ENCODE measurements at places on chromosomes 2 and 18.

- DNase-seq = no peak
Measured at GRCh38 chr18:22152093-22152492, 17.3 kb upstream of the GATA6 start.

DNA sequence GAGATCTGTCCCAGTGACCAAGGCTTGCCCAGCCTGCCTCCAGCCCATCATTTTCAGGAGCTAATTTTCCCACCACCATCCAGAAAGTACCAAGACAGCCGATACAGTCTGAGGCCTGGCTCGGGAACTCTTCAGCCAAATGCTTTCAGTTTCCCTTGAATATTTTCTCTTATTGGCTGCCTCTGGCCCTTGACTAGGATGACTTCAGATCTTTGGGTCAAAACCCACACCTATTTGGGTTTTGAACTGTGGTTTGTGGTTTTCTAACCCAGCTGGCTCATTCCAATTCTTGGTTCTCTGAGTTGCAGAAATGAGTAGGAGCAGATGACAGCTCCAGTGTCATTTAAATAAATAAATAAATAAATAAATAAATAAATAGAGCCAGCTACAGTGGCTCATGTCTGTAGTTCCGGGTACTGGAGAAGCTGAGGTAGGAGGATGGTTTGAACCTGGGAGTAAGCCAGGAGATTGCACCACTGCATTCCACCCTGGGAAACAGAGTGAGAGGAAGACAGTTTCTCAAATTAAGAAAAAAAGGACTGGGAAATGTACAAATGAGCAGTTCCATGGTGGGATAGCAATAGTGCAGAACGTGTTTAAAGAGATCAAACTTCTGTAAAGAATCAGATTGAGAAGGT is 465.0 kb upstream of the SOX11 start:
- no peak for DNase-seq

GRCh38 chr2:209640358-209640757 is 131.3 kb upstream of the UNC80 start:
- no peak for DNase-seq

GRCh38 chr2:38074058-38074763 is 1.7 kb downstream of the CYP1B1 start:
- DNase-seq = no peak

DNA sequence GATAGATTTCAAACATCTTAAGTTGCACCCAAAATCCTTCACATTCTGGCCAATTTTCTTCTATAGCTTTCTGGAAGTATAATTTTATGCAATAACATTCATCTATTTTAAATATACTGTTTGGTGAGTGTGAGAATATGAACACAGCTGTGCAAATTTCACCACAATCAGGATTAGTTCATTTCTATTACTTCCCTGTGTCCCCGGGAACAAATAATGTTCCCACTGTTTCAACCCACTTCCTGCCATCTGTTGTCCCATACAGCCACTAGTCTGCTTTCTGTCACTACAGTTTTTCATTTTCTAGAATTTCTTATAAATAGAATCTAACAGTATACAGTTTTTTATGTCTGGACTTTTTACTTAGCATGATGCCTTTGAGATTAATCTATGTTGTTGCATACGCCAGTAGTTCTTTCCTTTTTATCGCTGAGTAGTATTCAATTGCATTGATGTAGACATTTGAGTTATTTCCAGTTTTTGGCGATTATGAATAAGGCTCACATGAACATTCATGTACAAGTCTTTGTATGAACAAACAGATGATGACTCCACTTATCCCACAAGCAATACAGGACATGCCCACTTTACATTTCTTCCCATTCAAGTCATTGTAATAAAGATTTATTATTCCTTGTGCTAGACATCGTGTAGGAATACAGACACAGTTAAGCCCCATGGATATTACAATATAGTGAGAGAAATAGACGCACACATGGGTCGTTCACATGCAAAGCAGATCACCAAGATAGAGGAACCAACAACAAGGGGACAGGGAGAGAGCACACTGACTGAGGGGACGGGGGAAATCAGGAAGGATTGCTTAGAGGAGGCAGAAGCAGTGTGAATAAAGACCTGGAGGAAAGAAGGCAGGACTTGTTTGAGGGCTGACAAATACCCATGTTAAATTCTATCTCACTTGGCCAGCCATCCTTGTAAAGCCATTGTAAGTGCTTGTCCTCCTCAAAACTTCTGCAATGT is 72.9 kb upstream of the PAX8 start:
- no peak for DNase-seq

DNA sequence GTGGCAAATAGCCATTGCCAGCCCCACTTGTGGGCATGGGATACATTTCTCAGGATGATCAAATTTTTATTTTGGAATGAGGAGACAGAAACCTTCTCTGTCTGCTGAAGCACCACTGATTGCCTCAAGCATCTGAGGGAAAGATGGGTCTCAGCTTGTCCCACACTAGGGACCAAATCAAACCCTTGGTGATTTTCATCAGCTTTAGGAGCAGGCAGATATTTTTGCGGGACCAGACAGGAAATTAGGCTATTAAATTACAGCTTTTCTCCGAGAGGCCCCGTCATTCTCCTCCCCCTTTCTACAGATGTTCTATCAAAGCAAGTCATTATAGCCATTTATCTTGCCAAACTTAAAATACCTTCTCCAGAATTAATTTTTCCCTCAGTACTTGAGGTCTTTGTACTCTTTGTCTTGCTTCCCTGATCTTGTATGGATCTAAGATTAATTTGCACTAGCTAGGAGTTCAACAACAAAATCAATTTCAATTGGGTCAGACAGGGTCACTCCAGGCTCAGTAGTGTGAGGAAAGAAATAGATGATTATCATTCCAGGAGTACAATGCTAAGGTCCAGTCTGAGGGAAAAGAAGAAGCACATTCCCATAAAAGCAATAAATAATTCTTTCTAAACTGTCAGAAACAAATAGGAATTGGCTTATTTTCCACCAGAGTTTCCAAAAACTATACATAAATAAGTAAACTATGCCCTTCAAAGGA is 818.1 kb upstream of the SOX11 start:
- no peak for DNase-seq

- no peak for DNase-seq
Measured at GRCh38 chr2:166246901-166247300, 119.1 kb upstream of the SCN1A start.

DNA sequence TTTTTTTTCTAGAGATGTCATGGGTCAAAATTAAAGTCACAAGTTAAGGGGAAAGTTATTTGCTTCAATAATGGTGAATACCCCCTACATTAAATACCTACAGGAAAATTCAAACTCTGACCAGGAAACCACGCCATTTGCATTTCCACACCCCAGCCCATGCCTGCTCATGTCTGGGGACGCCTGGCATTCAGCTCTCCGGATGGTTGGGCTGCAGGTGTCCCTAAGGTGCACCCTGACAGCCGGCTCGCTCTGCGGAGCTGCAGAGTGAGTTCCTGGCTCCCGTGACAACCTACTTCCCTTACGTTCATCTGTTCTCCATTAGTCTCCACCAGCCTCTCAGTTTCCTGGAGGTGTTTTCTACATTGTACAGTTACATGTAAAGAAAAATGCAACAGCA is 122.7 kb upstream of the RIOK3 start:
- no peak for DNase-seq

- no peak for DNase-seq
Measured at GRCh38 chr2:21254170-21254965, 130.6 kb downstream of the TDRD15 start.

GRCh38 chr2:113967272-113967671 is 77.4 kb downstream of the ACTR3 start:
- no peak for DNase-seq

GRCh38 chr2:221567809-221568208 is 4.3 kb downstream of the EPHA4 start:
- DNase-seq = no peak

DNA sequence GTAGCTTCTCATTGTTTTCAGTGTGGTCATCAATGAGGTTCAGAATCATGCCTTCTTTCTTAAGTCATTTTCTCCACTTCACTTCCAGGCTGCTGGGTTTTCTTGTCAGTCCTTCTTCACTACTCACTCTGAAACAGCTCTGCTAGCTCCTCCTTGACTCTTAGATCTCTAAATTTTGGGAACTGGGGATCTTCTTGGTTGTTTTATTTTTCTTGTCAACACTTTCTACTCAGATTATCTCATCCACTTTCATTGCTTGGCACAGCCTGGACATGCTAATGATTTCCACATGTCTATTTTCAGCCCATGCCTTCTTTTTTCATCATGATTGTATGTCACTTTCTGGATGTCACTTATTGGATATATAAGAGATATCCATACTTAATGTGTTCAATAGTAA is 517.8 kb upstream of the DSEL start:
- DNase-seq = no peak

DNA sequence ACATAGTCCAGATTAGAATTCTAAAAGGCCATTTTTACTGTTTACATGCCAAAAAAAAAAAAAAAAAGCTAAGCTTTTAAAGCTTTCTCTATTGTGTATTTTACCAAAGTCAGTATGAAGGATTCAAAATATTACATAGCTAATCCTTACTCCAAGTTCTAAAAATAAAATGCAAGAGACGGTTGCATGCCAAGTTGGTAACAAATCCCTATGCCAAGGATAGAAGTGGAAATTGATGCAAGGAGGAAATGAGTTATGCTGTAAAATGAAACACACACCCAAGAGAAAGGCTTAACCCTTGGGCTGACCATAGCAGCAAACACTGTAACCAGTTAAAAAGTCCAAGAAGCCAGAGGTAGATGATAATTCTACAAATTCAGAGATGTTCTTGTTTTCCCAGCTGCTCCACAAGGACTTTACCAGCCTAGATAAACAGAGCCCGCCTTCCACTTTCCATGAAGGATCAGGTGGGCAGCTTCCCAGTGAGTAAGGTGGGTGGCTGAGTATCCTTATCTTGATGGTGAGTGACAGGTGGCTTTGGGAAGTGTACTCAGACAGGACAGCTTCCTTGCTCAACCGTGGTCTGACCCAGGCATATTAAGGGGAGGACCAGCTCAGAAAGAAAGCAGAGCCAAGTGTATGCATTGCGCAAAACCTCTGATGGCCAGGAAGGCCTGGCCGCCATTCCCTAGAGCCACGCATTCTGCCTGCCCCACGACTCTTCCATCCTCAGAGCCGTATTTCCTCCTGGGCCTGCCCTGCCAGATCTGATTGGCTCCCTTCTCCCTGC is 34.4 kb downstream of the ATP8B1 start:
- DNase-seq = no peak

GRCh38 chr2:218332920-218333645 is 23.6 kb upstream of the CATIP start:
- DNase-seq = no peak

DNA sequence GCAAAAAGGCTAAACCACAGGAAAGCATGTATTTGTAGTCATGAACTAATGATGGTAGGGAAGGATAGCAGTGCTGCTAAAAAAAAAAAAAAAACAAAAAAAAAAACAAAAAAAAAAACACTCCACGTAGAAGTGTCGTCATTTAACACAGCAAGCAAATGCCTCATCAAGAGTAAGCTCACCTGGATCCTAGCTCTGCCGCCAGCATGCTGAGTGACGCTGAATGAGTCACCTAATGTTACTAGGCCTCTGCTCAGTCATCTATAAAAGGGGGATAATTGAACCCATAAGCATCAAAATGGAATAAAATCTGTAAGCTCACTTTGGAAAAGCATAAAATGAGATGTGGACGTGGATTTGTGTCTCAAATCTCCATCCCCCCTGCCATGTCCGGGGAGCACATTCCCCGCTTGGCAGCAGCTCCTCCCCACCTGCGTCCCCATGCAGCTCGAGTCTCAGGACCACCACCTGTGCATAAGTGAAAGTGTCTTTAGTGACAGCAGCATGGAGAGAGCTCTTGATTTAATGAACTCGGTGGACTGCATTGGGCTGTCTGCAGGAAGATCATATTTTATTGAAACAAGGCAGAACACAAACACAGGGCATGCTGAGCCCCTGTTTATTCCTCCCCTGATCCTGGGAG is 427.5 kb downstream of the LRATD1 start:
- no peak for DNase-seq

GRCh38 chr2:150931451-150931850 is 330.2 kb downstream of the RBM43 start:
- DNase-seq = no peak

- DNase-seq = no peak
Measured at GRCh38 chr2:49857371-49858112, 703.2 kb upstream of the FSHR start.

- DNase-seq = no peak
Measured at GRCh38 chr18:51266773-51267172, 69.3 kb upstream of the MEX3C start.

- no peak for DNase-seq
Measured at GRCh38 chr2:17506736-17507616, 11.3 kb downstream of the RAD51AP2 start.

GRCh38 chr2:120898961-120899750 is 163.5 kb downstream of the GLI2 start:
- no peak for DNase-seq

GRCh38 chr18:59639136-59639535 is 58.1 kb downstream of the CCBE1 start:
- DNase-seq = no peak

- DNase-seq = no peak
Measured at GRCh38 chr2:242031481-242032019, 162.0 kb downstream of the RTP5 start.

DNA sequence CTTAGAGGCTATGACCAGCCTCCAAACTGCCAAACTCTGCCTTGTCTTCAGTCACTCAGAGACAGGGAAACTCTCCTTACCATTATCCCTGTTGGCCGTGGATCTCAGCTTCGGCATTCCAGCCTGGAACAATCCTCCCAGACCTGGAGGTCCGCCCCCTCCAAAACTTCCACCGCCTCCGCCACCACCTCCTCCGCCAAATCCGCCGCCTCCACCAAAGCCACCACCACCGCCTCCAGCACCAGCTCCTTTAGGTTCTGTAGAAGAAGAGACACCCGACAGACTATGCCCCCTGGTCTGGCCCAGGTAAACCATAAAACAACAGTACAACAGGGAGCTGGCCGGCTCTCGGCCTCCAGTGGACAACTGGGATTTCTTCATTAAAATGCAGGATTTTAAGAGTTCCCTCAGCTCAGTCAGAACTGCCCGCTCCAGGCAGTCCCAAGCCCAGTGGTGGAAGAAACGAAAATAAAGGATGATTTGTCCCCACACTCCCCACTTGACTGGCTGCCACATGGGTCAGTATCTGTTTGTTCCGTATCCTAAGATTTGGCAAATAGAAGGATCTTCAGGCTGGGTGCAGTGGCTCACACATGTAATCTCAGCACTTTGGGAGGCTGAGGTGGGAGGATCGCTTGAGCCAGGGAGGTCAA is 22.4 kb downstream of the WIPF1 start:
- no peak for DNase-seq

DNA sequence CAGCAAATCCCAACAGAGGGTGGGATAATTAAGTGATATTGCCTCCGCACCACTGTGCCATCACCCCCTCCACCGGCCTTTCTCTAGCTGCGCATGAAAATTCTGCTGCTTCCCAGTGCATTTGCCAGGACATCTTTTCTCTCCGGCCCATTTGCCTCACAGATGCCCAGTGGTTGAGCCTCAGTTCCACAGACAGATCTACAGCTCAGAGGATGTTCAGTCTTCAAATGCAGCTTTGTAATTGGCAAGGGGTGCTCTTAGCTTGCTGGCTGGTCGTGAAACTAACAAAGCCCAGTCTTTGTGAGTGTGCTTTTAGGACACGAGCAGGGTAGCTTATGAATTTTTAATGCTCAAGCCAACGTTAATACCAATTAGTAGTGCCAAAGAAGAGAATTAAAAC is 253.3 kb upstream of the REV1 start:
- DNase-seq = no peak

- no peak for DNase-seq
Measured at GRCh38 chr2:25697559-25698341, 24.4 kb upstream of the DTNB start.
